Right lobe of liver (tissue), 6 donors: ENCODE measurements at places on chromosomes 11 and 22. TPM values are rescaled to one million over a fixed set of nuclear protein-coding genes. Genes with fewer than 3 reads are reported as not detected.

DNA sequence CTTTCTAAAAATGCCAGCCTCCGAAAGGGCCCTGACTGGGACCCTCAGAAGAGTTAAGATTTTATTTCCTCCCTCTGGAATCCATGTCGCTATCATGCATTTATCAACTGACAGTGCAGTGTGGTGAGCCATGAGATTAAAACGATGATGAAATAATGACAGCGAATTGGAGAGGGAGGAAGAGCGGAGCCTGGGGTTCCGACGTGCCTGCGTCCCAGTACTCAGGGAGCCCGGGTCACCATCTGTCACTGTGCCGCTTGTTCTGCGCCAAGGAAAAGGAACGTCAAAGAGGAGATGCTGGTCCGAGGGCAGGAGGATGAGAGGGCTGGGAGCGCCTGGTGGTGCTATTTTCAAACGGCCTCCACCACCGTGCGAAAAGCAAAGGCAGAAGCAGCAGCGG, 46.2 kb downstream of the MACROD1 start:
- DNase-seq, result no peak

DNA sequence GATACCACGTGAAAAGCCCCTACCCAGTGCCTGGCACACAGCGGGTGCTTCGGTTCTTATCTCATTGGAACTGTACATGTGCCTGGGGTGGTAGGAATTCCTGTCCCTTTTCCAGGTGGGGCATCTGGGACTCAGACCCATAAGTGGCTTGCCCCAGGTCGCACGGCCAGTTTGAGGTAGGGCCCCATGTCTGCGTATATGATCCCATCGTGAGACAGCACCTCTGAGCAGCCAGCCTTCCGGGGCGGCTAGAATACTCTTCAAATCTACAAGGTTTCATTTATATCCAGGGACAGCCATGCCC, 33.5 kb upstream of the SMIM38 start:
- DNase-seq, result no peak

DNA sequence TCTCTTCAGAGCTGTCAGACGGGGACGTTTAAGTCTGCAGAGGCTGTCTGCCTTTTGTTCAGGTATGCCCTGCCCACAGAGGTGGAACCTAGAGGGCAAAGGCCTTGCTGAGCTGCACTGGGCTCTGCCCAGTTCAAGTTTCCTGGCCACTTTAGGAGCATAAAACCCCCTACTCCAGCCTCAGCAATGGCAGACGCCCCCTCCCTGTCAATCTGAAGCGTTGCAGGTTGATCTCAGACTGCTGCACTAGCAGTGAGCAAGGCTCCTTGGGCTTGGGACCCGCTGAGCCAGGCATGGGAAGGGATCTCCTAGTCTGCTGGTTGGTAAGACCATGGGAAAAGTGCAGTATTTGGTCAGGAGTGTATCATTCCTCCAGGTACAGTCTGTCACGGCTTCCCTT, 66.6 kb upstream of the TP53I11 start:
- DNase-seq, result no peak

- DNase-seq, result no peak
Measured at GRCh38 chr11:129729216-129729615, 86.4 kb upstream of the TMEM45B start.

DNA sequence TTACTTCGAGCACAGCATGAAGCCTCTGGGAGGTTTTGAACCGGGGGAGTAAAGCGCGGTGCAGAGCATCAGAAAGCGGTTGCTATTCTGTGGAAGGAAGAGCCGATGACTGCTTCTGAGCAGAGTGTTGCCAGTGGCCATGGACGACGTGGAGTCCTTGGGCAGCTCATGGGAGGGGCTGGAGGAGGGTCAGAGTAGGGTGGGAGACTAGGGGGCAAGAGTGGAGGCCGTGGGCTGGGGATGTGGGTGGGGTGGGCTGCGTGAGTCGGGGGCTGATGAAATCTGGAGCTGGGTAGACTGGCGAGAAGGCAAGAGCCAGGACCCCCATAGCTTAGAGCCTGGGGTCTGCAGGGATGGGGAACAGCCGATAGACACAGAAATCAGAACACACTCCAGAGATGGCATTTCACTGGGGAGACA, 40.2 kb downstream of the TBC1D22A start:
- no peak for DNase-seq

- no peak for DNase-seq
Measured at GRCh38 chr11:21430537-21430936, 761.2 kb downstream of the NELL1 start.

DNA sequence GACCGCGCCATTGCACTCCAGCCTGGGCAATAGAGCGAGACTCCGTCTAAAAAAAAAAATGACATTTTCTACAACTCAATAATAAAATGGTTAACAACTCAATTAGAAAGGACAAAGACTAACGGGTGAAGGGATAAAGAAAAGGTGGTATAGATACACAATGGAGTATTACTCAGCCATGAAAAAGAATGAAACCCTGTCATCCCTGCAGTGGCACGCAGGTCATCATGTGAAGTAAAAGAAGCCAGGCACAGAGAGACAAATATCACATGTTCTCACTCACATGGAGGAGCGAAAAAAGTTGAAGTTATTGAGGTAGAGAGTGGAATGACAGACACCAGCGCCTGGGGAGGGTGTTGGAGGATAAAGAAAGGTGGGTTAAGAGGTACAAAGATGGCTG, 39.0 kb downstream of the WNT7B start:
- DNase-seq, result no peak

GRCh38 chr22:28710107-28710506, 30.5 kb upstream of the TTC28 start:
- DNase-seq, result no peak

DNA sequence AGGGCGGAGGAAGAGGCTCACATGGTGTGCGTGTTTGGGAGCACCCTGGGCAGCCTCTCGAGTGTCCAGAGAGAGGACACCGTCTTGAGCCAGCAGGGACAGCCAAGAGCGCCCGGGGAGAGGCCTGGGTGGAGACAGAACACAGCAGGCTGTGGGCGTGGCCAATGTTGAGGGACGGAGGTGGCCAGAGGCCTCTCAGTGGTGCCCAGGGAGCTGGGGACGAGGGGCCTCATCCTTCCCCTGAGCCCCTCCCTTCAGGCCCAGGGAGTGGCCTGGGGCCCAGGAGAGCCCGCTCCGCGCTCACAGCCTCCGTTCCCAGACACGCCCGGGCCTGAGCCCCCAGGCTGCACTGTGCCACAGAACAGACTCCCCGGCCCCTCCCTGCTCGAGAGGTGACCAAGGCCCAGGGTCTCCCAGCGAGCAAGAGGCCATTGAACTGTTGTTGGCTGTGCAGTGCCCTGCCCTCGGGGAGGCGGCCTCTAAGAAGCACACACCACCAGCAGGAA, 48.4 kb downstream of the CDKN1C start:
- DNase-seq, result no peak

DNA sequence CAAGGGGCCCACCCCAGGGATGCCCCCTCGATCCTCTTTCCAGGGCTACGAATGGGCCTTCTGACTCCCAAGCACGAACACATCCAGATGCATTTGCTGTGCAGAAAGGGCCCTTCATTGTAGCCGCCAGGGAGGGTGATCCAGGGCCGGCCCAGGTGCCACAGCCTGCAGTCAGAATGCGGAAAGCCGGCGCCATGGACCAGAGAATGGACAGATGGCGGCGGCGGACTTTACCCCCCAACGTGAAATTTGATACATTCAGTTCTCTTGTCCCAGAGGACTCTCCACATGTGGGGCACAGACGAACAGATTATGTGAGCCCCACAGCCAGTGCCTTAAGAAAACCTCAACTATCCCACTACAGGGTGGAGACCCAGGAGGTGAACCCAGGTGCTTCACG, 87.2 kb downstream of the KIAA1671 start:
- no peak for DNase-seq

GRCh38 chr22:19680287-19680881, 33.9 kb upstream of the SEPTIN5 start:
- no peak for DNase-seq

- DNase-seq, result no peak
Measured at GRCh38 chr11:69425895-69426544, 55.4 kb upstream of the LINC01488 start.

GRCh38 chr11:64799623-64800302, 3.3 kb downstream of the MAP4K2 start:
- no peak for DNase-seq

- DNase-seq, result no peak
Measured at GRCh38 chr11:20669820-20670684, 666 bp downstream of the NELL1 start.

- DNase-seq, result no peak
Measured at GRCh38 chr11:126122863-126123262, 60.2 kb upstream of the CDON start.

- DNase-seq, result no peak
Measured at GRCh38 chr11:3882655-3883054, 27.2 kb downstream of the STIM1 start.

DNA sequence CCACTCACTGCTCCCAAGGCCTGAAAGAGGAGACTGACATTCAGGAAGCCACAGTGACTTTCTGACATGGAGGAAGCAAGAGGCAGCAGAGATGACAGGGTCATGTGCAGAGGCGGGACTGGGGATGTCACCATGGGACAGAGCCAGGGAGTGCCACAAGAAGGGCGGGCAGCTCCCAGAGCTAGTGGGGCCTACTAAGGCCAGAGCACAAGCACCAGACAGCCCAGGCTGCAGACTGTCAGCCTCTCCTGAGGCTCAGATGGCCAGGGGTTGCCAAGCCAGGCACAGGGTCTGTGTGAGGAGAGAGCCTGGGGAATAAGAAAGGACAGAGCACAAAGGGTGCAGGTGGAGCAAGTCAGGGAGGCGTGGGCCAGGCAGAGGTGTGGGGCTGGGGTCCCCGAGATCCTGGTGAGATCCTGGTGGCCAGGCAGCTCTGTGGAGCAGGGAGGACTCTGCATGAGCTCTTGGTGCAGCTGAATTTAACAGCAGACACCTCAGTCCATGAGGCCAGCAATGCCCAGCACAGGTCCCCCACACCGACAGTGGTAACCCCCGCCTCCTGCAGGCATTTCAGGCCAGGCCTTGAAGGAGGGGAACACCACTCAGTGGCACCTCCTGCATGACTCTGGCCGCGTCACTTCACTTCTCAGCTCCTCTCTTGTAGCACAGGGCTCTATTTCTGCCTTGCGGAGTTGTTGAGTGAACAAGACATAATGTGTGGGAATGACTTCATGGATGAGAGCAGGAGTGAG, 52.3 kb downstream of the SGSM3 start:
- no peak for DNase-seq

GRCh38 chr22:49097966-49098365, 729.7 kb downstream of the BRD1 start:
- no peak for DNase-seq

DNA sequence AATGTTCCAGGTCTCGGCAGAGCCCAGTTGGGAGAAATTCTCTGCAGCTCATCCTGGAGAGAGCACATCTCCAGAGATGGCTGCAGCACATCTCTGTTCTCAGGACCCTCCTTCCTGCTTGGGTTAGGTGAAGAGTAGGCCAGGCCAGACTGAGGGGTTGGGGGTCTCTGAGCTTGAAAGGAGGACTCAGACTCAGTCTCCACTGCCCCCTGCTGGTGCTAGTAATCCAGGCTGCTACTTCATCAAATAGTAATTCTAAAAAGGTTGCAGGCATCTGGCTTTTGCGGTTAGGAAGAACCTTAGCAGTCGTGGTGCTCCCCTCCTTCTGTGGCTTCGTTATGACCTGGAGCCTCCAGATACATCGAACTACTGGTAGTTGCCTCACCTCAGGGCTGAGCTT, 9.7 kb downstream of the TUB start:
- no peak for DNase-seq

DNA sequence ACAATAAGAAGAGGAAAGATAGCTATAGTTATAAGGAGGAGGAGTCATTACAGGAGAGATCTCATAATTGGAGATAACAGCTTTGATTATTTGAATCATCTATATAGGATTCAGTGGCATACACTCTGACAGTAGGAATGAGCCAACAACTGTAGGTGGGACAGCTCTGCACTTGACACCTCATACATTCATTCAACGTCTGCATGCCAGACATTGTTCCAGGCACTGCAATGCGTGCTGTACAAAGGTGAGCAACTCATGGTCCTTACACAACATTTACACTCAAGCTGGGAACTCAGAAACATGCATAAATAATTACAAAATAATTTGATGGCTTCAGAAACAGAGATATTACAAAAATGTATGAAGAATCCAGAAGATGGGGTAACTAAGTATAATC, 154.3 kb downstream of the MSANTD4 start:
- no peak for DNase-seq

DNA sequence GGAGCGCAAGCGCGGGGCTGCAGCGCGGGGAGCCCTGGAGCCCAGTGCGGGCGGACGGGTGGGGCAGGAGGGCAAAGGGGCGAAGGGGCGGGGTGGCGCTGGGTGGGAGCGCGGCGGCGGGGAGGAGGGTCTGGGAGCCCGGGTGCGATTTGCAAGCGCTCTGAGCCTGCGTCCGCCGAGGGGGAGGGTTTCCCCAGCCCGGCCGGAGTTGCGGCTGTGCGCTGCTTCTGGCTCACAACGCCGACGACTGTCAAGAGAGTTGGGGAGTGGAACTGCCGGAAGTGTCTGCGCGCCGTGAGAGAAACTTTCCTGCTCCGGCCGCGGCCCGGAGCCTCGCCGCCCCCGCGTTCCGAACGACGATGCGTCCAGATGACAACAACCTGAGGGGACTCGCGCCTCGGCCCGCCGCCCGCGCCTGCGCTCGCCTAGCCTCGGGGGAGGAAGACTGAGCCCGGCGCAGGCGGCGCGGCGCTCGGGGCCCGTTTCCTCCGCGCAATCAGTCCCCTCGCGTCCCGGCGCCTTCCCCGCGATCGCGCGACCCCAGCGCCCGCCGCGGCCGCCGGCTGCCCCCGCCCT, at the start of gene ARHGAP42:
TSS of gene ARHGAP42 (plus strand) at position 235 of the 576 bp plus-strand sequence. CDS start 391 bp downstream, outside the sequence.
- DNase-seq, result peak; percentile 82

DNA sequence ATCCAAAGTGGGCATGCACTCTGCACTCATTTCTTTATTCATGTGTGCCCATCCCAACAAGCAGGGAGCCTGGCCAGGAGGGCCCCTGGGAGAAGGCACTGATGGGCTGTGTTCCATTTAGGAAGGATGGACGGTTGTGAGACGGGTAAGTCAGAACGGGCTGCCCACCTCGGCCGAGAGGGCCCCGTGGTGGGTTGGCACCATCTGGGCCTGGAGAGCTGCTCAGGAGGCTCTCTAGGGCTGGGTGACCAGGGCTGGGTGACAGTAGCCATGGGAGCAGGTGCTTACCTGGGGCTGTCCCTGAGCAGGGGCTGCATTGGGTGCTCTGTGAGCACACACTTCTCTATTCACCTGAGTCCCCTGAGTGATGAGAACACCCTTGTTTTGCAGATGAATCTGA, 129.3 kb upstream of the B3GAT1 start:
- peak; percentile 18 for DNase-seq

Gene MYBPC3
- total RNA-seq, result 0.24 TPM

Gene TPH1
- 0.12 TPM for total RNA-seq

Gene OR52H1
- total RNA-seq, result not detected

Gene KCTD14
- 5.7 TPM for total RNA-seq

Gene KCNJ1
- not detected for total RNA-seq

Gene RNF169
- total RNA-seq, result 6.9 TPM

Gene CHRDL2
- 2.9 TPM for total RNA-seq

Gene SCN4B
- total RNA-seq, result 0.22 TPM

Gene TESMIN
- 1.4 TPM for total RNA-seq

Gene MYO7A
- total RNA-seq, result 33.9 TPM

Gene DDIAS
- total RNA-seq, result 1.4 TPM

Gene MUC5AC
- total RNA-seq, result not detected

Gene ABCG4
- total RNA-seq, result not detected

Gene RELA
- 42.6 TPM for total RNA-seq

Gene ART1
- not detected for total RNA-seq

Gene IFITM10
- total RNA-seq, result 7.9 TPM

Gene HORMAD2
- total RNA-seq, result not detected

Gene GPR83
- not detected for total RNA-seq

Gene MS4A15
- total RNA-seq, result not detected
